Activated CD8-positive, alpha-beta memory T cell treated with anti-CD3 and anti-CD28 coated beads for 1 hour (primary cell): ENCODE measurements at places on chromosomes 11 and 22.

DNA sequence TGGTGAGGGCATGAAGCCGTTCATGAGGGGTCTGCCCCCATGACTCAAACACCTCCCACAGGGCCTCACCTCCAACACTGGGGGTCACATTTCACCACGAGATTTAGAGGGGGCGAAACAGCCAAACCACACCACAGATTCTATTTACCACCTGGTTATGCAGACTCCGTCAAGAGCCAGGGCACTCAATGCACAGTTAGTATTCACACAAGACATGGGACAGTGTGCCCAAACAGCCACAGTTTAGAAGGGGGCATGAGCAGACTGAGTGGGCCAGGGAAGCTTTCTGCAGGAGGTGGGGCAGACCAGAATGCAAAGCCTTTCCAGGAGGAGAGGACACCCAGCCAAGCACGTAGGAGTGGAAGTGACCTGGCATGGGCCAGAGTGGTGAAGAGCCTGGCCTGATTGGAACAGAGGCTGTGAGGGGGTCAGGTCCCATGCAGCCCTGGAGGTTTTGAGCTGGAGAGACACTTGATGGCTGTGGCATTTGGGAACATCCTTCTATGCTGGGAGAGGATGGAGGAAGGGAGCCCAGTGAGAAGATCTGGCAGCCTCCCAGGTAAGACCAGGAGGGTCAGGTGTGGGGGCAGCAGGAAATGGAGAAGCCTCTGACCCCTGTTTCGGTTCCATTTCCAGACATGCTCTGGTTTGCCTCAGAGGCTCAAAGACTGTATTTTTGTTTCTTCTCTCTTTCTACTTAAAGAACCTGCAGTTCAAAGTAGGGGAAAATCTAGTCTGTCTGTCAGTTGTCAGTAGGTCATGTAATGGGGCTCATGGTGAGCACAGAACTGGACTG, 199.1 kb upstream of the NCAM1 start:
- no peak for DNase-seq

GRCh38 chr11:71223671-71224660, 28.4 kb downstream of the SHANK2 start:
- no peak for DNase-seq

- DNase-seq: no peak
Observed at GRCh38 chr11:61968758-61969390, 1.4 kb upstream of the FTH1 start.

GRCh38 chr11:112863305-112863704, 97.9 kb upstream of the NCAM1 start:
- no peak for DNase-seq

DNA sequence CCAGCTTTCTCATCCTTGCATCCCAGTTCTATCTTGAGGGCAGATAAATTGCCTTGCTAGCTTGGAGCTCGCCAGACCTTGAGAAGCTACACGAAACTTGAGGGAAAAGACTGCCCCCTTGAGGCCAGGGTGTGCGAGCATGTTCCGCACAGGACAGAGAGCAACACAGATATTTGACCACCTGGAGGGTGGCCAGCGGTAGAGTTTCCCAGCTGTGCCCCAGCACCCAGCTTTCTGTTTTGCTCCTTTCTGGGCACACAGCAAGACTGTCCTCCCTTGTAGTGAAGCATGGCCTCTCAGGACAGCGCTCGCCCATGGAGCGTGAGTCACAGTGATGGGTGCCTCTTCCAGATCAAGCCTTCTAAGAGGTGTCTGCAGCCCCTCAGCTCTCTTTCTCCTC, 23.5 kb downstream of the SPATA19 start:
- no peak for DNase-seq

DNA sequence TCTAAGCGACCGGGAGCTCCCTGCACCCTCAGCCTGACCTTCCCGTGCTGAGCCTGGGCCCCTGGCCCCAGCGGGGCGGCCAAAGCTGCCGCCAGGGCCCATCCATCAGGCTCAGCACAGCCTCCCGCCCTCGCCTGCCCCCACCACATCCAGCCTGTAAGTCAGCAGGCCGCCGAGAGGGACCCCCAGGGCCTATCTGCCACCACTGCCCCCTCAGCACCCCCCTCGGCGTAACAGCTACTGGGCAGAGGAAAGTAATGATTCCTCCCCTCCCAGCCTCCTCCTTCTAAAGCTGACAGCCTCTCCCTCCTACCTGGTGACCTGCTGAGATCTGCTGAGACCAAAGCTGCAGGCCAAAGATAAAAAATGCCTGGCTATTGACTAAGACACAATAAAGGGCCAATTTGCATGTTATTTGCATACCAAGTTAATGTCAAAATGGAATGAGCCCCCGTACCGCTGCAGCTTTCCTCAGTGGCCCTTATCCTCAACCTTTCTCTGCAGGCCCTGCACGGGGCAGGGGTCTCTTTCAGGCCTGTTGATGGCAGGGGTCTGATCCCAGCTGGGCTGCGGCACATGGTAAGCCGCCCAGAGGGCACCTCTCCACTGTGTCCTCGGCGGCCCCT, 51.6 kb downstream of the RPUSD4 start:
- no peak for DNase-seq

GRCh38 chr22:35961480-35962295, 66.9 kb downstream of the RBFOX2 start:
- DNase-seq: no peak

DNA sequence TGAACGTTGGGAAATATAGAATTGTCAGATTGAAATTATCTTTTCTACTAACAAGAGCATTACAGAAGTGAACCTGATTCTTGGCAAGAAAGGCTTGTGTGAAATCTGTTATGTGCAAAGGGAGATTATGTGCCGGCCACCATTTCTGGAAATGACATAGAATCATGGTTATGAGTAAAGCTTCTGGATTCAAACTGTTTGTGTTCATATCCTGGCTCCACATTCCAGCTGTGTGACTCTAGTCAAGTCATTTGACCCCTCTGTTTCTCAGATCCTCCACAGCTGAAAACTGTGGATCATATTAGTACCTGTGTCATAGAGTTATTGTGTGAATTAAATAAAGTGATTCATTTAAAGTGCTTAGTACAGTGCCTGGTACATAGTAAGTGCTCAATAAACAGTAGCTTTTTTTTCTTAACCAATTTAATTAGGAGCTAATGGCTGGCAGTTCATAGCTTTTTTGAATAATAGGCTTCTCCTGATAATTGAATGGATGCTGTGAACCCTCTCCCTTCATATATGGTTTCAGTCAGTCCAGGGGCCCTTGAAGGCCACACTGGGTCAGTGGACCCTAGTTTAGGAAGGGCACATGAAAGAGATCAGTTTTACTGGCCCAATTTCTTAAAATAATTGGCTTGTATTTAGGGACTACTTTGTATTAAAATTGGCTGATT, 34.6 kb downstream of the EHF start:
- no peak for DNase-seq

- no peak for DNase-seq
Observed at GRCh38 chr11:9753021-9753420, 89.1 kb downstream of the SWAP70 start.

- DNase-seq: no peak
Observed at GRCh38 chr22:47626428-47627390, 864.3 kb downstream of the TBC1D22A start.

DNA sequence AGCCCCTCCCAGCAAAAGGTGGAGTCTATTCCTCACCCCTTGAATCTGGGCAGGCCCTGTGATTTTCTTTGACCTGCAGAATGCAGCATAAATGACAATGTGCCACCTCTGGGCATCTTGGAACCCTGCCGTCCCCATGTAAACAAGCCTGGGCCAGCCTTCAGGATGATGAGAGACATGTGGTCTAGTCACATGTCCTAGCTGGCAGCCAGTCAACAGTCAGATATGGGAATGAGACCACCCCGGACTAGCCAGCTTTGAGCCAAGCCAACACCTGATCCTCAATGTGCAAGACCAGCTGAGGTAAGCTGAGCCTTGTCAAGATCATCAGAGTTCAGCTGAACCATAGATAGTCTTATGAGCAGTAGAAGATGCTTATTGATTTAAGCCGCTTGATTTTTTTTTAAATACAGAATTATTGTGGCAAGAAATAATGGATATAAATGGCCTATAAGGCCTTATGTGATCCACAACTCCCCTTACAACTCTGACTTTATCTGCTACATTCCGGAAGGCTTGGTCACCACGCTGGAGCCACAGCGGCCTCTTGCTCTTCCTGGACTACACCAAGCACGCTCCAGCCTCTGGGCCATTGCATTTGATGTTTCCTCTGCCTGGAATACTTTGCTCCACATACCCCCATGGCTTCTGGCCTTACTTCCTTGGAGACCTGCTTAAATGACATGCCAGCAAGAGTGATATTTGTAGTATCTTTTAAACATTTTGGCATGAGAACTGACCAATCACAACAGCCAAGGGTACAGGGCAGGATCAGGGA, 225.9 kb upstream of the SESN3 start:
- no peak for DNase-seq

DNA sequence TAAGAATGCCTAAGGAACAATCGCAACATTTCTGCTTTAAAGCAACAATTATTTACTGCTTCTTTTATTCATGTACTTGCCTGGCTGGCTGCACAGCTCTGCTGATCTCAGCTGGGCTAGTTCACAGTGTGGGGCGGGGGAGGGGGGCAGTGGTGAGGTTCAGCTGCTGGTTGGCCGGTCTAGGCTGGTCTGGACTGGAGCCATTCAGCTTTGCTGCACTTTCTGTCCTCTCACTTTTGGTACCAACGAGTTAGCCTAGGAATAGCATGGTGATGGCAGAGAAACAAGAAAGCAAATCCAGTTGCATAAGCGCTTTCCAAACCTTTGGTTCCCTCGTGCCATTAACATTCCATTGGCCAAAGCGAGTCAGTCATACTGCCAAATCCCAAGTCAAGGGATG, 16.0 kb upstream of the MIF start:
- no peak for DNase-seq

GRCh38 chr11:103480421-103480820, 371.2 kb downstream of the DYNC2H1 start:
- no peak for DNase-seq

- no peak for DNase-seq
Observed at GRCh38 chr11:75487365-75487764, 38.4 kb downstream of the GDPD5 start.

DNA sequence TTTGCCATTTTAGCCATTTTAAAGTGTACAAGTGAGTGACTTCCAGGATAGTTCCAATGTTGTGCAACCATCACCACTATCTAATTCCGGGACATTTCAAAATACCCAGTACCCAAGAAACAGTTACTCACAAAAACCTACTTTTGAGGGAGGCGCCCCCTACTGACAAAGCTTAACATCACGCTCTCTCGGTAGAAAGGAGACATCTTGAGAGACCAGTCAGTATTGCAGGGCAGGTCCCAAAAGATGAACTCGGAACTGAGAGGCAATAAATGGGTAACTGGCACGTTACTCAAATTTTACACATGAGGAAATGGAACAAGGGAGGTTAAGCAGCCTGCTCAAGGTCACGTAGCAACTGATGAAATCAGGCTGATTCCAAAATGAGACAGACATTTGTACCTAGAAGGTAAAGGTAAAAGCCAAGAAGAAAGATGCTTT, 50.0 kb upstream of the POU2AF1 start:
- DNase-seq: no peak

GRCh38 chr22:33851821-33852384, 68.4 kb downstream of the LARGE1 start:
- DNase-seq: no peak

GRCh38 chr22:37781434-37782059, 26.2 kb upstream of the GCAT start:
- DNase-seq: no peak

- no peak for DNase-seq
Observed at GRCh38 chr11:11531131-11531908, 90.5 kb downstream of the GALNT18 start.

DNA sequence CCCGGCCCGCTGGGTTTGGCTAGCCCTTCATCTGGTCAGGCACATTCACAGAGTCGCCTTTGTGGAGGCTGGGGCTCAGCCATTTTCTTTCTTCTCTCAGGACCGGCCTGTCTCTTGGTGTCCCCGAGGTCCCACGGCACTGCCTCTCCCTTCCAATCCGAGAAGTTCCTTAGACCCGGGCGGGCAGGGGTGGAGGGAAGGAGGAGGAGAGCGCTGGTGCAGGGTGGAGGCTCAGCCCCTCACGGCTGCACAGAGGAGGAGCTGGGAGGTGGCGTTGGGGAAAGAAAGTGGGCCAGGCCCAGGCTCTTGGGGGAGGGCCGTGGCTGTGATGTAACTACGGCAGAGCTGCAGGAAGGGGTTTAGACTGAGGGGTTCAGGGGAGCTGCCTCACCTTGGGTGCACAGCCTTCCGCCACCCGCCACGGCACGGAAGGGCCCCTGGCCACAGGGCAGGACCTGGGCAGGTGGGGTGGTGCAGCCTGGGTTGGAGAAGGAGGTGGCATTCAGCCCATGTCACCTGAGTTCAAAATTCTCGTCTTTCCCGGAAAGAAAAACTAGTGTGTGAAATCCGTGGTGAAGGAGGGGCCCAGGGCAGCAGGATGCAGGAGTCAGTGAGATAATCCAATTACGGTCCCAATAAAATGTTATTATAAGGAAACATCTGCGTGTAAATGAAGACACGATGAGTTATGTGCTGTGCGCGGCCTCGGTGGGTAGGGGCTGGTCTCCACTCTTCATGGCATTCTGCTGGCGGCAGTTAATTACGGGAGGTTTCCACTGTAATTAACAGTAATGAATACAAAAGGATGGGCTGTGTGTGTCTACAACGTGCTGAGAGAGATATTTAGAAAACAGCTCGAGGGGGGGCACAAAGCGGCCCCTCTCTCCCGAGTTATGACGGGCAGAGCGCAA, 1.7 kb downstream of the BRSK2 start:
- DNase-seq: no peak

DNA sequence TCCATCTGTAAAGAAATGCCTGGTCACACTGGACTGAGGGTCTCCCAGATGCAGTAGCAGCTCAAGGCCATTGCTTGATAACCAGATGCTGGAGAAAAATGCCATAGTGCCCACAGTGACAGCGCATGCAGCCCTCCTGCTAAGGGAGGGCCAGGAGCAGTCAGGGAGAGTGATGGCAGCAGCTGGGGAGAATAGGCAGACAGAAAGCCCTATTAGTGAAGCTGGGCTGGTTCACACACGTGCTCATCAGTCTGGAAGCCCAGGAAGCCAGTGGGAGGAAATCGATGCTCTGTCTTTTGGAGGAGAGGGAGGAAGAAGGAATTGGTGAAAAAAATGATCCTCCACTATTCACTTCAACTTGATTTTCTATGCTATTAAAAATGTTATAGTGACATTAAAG, 82.9 kb downstream of the OSBP2 start:
- no peak for DNase-seq

DNA sequence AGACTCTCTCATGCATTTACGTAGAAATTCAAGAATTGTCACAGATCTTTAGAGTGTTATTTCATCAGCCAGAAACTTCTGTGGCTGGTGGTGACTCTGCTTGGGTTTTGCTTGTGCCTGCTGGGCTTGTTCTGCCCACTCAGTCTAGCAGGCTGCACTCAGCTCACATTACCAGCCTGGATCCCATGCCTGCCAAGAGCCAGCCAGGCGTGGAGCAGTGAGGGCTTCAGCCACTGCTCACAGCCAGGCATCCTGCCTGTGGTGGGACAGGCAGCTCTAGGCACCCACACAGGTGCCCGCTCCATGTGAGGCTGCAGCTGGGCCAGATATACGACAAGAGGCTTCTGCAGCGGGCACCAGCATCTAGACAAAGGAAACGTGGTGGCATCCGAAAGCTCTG, 1213.3 kb upstream of the RAG2 start:
- no peak for DNase-seq
